ENCODE measurements at places on chromosomes 1 and 21. TPM values are rescaled to one million over a fixed set of nuclear protein-coding genes. Genes with fewer than 3 reads are reported as not detected.

DNA sequence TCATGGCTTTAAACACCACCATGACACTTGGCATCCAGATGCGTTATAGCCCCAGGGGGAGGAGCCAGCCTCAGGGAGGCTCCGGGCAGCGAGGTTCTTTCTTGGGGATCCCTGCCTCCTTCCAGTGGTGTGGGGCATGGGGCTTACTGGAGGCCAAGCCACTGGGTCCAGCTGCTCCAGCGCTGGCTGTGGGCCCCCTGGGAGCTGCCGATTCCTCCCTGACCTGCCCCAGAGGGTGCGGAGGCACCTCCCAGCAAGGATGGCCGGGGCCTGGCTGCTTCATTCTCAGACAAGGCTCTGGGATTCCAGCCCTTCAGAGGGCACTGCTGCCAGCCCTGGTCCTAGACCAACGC is 159.3 kb downstream of the PEX14 start:
- DNase-seq = no peak

DNA sequence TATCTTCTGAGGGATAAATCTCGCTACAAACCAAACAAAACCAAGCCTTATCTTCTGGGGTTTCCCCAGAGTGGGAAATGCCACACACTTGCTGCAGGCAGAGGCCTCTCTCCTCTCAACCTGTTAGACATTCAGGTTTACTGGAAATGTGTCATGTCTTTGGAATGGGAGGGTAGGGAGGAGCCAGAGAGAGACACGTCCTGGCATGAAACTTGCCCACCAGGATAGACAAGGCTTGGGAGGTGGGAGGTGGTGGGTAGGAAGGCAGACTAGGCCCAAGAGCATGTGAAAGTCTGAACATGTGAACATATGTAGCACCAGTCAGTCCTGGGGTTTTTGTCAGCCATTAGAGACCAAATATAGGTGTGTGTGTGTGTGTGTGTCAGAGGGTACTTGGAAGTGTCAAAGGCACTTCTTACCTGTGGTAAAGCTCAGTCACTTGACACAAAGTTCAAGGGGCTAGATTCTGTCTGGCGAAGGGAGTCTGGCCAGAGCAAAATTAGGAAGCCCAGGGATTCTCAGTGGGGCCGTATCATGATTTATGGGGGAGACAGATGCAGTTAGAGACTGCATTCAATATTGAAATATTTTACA is 32.4 kb upstream of the PIGC start:
- no peak for DNase-seq

DNA sequence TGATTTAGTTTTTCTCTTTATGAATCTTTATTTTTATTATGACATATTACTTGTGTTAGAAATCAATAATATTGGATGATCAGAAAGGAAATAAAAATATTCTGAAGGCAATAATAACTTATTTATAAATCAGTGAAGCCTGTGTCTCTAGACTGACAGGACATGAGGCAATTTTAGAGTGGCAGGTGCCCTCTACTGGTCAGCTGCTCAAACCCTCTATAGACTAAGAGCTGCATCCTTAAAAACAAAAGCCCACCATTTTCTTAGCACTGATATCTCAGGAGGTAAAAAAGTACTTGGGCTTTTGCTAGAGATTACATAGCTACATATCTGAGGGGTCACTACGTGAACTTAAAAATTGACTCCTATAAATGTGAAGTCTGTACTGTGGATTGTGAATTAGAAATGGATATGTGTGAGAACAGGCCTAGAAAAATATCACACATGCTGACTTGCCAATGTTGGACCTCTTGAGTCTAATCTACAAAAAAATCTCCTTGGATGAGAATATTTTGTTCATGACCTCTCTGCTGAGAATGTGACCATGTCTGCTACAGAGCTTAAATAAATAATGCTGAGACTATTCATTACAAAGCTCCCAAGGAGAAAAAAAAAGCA is 597.9 kb upstream of the ADAMTS5 start:
- DNase-seq = no peak

CHI3L2 gene
- 0.51 TPM for polyA plus RNA-seq

GRCh38 chr1:29639156-29639736 is 402.9 kb downstream of the PTPRU start:
- DNase-seq = no peak

DNA sequence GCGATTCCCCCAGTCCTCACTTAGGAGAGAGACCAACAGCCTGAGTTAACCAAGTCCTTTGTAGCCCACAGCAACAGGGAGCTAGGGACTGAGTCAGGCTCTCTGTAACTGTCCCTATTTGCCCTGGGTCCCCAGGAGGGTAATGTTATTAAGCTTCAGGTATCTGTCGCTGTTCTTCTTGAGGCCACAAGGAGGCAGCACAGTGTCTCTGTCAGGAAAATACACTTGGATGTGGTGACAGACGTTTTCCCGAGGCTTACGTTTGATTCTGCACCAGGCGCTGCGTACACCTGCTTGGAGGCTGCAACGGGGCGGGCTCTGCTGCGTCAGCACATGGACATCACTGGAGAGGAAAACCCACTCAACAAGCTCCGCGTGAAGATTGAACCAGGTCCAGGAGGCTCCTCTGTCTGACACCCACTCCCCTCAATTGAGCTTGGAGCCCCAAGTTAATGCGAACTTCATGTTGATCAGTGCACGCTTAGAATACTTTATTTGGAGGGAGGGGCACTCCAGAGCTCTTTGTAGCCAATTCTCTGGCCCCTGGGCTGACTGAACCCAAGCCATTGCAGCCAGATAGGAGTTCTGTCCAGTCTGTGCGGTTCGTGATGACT is 10.7 kb upstream of the ELF3 start:
- DNase-seq = no peak

DNA sequence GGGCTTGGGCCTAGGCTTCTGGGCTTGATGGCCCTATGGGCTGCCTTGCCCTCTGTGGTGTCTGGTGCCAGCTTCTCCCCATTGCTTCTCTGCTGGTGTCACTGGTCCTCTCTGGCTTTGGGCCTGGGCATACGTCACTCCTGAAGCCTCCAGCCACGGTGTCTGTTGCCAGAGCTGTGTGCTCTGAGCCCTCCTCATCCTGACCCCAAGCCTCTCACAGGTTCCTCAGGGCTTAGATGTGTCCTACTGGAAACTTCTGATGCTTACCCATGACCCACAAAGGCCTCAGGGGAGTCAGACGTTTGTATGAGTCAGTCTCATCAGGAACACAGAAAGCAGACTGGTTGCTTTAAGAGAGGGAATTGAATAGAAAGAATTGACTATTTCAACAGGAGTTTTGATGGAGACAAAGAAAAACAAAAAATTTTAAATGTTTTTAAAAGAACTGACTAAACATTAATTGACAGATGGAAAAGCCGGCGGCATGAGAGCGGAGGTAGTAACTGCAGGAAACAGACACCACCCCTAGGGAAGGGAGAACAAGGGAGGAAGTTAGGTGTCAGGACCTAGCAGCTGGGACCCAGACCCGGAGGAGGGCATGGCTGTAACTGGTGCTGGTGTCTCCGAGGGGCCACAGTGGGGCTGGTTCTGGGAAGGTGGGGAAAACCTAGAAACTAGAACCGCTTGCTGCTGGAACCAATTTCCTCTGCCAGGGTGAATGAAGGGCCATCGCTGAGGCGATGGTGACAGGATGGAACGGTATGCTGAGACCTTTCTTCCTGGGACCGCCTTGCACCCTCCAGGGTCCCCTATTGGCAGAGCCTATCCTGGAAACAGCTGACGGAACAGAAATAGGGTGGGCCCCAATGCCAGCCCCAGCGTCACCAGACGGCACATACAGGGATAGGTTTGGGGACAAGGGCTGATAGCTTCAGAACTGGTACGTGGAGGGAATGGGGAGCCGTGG is 40.0 kb upstream of the CITED4 start:
- DNase-seq = no peak

PER3 gene
- 10.1 TPM for polyA plus RNA-seq

CLCA1 gene
- not detected for polyA plus RNA-seq

All from right lung (tissue), 10 donors.